ENCODE measurements at places on chromosomes 7 and 10. TPM values are rescaled to one million over a fixed set of nuclear protein-coding genes. Genes with fewer than 3 reads are reported as not detected.

DNA sequence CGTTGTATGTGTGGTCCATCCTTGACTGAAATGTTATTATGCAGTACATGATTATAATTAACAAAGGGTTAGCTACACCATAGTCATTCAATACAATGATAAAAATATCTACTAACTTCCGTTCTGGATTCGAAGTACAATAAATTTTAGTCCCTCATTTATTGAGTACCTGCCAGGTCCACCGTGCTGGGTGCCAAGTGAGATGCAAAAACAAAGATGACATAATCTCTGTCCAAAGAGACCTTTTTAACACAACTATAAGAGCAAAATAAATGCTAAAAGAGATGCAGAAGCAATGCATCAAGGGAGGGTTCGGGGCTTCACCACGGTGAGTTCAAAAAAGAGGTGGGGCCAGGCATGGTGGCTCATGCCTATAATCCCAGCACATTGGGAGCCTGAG lies 33.1 kb downstream of the LAMB1 start:
- H3K4me1 ChIP-seq: no peaks in the 10 kb centered on the region
- H3K4me3 ChIP-seq: no peak overlapping the region
- no peak for DNase-seq
- H3K27ac ChIP-seq: no peak overlapping the region
- peaks cover 7% of the 10 kb centered on the region for H3K27me3 ChIP-seq

GRCh38 chr10:79286318-79286951 lies 60.8 kb upstream of the PPIF start:
- peaks cover 58% of the 10 kb centered on the region for H3K36me3 ChIP-seq
- peak; percentile 70 for DNase-seq
- peak overlapping the region; percentile 65 for H3K4me3 ChIP-seq
- peak overlapping the region; percentile 93 for H3K27ac ChIP-seq

- H3K27me3 ChIP-seq: no peaks in the 10 kb centered on the region
- peaks cover 18% of the 10 kb centered on the region for H3K4me1 ChIP-seq
- no peak for DNase-seq
These were observed 307.3 kb downstream of the CAMK1D start for GRCh38 chr10:12656518-12657142.

DNA sequence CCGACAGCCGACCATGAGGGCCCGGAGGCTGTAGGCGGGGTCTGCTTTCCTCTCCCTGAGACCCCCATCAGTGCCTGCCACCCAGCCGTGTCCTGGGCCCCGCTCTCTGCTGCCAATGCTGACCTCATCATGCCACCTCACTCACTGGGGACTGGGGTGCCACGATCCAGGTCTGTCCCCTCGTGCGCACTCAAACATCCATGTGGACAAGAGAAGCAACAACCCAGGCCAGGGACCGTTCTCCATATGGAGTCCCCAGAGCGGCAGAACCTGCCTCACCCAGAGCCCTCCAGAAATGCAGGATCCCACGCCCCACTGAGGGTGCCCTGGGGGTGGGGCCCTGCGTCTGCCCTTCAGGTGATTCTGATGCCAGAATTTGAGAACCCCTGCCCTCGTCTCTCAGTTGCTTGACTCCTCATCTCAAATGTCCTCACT lies 210.0 kb upstream of the PPP2R2D start:
- DNase-seq: no peak
- H3K27me3 ChIP-seq: no peaks in the 10 kb centered on the region
- no peak overlapping the region for H3K27ac ChIP-seq
- H3K36me3 ChIP-seq: no peaks in the 10 kb centered on the region
- H3K4me1 ChIP-seq: no peaks in the 10 kb centered on the region

Gene PIP
- total RNA-seq: not detected

Gene HABP2
- total RNA-seq: not detected

Measured in activated T-helper 2 cell treated with anti-CD3 and anti-CD28 coated beads, Interferon-gamma antibody, Interleukin-2, Interleukin-4, amounts not matched to agents 10 μg/mL and 5 μg/mL and 100 μg/mL, durations not matched to agents 14 hours and 24 hours and 36 hours (primary cell).